ENCODE measurements at places on chromosomes 13 and 19. TPM values are rescaled to one million over a fixed set of nuclear protein-coding genes. Genes with fewer than 3 reads are reported as not detected.

- no peak for DNase-seq
Observed at GRCh38 chr13:27289011-27289665, 18.5 kb downstream of the RASL11A start.

The CPAMD8 gene
- total RNA-seq = not detected

GRCh38 chr13:93345024-93345423 is 118.4 kb downstream of the GPC6 start:
- DNase-seq = no peak

GRCh38 chr19:44912854-44913253 is 1.6 kb upstream of the APOC1 start:
- DNase-seq = no peak

DNA sequence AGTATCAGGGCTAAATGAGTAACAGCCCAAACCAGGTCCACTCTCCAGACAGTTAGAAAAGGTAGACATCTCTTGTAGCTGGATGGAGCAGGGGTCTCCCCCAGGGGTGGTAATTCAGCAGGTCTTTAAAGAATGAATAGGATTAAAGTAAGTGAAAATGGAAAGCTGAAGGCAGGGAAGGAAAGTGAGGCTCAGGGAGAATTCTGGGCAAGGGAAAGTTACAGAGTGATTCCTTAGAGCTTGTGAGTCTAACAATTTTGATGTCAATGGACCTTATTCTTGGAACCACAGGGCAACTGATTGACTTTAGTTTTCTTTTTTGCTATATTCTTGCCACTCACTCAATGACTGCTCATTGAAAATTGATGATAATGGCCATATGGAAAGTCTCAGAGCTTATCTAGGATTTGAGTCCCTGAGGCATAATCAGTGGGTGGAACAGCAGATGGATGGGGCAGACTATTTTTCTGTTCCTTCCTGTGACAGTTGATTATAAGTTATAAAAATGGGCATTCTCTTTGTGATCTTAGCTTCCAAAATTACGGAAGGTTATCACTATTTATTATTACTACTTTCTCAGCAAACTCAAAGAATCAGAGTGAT is 76.9 kb downstream of the LRCH1 start:
- no peak for DNase-seq

DNA sequence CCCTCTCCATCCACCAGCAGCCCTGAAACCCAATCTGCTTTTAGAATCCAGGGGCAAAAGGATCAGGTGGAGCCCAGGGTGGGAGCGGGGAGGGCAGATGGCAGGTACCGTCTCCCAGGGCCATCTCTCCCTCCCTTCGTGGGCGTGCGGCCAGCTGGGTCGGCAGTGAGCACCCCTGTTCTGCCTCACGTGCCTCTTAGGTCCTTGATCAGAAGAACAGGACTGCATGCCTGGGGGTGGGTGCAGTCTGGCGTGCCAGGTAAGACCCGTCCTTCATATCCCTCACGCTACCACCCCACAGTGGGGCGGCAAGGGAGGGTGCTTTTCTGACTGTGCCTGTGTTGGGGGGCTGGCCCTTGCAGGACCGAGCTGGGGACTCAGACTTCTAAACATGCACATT is 2.0 kb downstream of the SLC8A2 start:
- DNase-seq = no peak

DNA sequence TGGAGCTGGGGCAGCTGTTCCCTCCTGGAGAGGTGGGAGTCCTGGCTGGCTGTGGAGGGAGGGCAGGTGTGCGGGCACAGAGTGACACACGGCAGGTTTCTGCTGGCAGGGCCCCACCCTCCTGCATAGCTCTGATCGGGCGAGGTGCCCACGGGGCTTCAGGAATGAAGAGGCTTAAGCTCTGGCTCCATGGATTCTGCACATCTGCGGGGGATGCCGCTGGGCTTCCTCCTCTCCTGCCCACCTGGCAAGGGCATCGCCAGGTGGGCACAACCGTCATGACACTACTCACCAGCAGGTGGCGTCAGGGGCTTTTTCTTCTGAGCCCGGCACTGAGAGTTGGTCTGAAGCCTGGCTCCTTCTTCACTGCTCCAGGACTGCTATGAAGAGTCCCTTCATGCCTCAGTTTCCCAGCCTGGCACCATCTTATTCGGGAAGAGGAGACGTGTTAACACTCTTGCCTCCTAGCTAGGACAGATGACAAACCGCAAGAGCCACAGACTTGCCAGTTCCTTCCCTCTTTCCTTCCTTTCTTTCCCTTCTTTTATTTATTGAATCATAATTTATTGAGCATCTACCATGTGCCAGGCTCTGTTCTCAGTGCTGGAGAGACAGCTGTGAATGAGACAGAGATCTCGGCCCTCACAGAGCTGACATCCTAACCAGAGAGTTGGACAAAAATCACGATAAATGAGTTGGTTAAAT is 15.2 kb upstream of the PAK4 start:
- peak; percentile 79 for DNase-seq

- DNase-seq = no peak
Observed at GRCh38 chr13:38767506-38768265, 80.8 kb downstream of the FREM2 start.

- DNase-seq = no peak
Observed at GRCh38 chr13:26458196-26458749, 99.2 kb upstream of the WASF3 start.
